Natural killer cell treated with Interleukin-12 subunit alpha and Interleukin-12 subunit beta and Interleukin-15 and Interleukin-18, amount 100 ng/mL, for 72 hours (primary cell): ENCODE measurements at places on chromosomes 1 and 21. TPM values are rescaled to one million over a fixed set of nuclear protein-coding genes. Genes with fewer than 3 reads are reported as not detected.

GRCh38 chr1:10615332-10615731, 140.6 kb downstream of the PEX14 start:
- DNase-seq: no peak

- peak; percentile 23 for DNase-seq
These were observed 5.1 kb upstream of the TMCO4 start for GRCh38 chr1:19804831-19805251.

GRCh38 chr1:227033880-227034279, 93.8 kb downstream of the COQ8A start:
- no peak for DNase-seq

DNA sequence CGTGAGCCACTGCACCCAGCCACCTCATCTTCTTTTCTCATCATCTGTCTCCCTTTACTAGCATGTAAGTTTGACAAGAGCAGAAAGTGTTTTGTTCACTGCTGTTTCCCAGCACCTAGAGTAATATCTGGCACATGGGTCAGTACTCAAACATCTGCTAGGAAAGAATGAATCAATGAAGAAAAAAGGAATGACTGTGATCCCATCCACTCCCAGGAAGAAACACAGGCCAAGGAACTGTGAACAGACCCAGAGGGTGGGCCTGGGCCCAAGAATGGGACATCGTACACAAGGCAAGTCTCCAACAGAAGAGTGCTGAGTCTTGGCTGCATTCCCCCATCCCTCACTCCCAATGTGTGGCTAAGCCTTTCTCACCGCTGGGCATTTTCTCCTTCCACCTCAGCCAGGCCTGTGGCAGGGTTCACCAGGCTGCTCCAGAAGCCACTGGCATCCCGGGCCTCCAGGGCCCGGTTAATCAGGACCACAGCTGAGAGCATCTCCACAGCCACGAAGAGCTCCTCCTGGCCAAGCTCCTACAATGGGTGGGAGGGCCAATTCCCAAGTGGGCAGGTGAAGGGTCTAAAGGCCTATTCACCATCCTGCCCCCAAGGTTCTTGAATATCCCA, 18.4 kb downstream of the IQGAP3 start:
- DNase-seq: no peak

DNA sequence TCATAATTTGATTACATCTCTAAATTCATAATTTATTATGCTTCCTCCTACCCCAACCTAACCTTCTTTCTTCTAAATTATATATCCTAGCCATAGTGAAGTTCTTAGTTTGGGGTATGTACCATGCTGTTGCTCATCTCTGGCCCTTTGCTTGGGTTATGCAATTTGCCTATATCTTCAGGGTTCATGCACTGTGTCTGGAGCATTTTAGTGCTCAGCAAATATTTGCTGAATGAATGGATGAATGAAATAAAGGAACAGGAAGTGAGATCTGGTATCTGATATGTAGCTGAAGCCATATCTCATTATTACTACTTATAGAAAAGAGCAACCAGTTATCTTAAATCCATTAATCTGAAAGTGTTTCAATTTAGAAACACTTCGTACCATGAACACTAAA, 137.6 kb downstream of the GPATCH2 start:
- no peak for DNase-seq

DNA sequence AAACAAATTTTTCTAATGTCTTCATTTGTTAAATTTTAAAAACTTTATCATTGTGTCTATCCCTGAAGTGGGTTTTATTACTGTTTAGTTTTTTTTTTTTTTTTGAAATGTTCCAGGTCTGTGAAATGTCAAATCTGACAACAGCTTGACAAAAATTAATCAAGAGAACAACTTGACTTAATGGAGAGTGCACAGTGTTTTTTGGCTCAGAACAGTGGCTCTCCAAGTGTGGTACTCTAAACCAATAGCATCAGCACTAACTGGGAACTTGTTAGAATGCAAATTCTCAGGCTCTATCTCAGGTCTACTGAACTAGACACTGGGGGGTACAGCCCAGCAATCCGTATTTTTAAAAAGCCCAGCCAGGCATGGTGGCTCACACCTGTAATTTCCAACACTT, 49.2 kb downstream of the ATP1B1 start:
- no peak for DNase-seq

BRINP2 gene
- not detected for total RNA-seq

DNA sequence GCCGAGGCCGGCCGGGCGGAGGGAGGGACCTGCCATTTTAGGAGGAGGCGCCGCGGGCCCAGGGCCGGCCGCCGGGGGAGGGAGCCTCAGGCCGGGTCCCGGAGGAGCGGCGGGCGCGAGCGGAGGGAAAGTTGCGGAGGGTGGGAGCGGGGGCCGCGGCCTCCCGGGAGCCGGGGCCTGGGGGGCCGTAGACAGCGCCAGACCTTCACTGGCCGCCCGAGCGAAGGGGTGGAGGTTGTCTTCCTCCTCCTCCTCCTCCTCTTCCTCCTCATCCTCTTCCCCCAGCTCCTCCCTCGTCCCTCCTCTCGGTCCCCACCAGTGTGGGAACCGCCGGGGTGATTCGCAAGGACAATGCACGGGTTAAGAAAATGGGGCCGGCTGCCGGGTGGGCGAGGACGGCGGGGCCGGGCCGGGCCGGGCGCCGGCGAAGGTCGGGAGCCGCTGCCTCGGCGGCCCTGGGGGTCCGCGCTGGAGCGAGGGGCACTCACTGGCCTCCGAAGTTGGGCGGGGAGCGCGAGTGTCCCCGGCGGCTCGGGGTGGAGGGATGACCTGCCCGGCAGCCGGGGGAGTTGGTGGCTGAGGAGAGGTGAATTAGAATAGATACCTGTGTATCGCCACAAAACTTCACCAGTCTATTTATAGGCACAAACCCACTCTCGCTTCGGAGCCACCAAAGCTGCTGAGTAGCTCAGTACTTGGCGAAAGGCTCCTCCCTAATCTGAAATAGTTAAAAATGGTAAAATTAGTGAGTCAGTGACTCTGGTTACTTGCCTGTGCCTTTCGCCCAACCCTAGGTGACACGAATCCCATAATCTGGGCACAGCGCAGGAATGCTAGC, 1.3 kb downstream of the DYRK1A start:
- DNase-seq: peak; percentile 68

SELENON gene
- 6.6 TPM for total RNA-seq

CBR3 gene
- 6.5 TPM for total RNA-seq

AADACL4 gene
- total RNA-seq: not detected

GRCh38 chr1:71885171-71885570, 397.2 kb downstream of the NEGR1 start:
- no peak for DNase-seq

DNA sequence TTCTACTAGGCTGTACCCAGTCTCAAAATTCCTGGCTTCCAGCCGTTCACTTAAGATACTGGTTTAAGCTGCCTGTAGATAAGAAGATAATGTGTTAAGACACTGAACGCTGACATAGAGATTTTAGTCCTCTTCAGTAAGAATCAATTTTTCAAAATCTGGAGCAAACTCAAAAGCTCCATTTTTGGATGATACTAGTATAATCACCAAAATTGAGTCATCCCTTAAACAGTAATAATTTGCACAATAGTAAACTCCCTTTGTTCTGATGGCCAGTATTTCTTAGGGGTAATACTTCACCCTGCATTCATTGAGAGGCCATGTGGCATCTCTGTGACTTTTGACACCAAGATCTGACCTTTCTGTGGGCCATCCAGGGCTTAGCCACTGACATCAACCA, 299.8 kb upstream of the USP25 start:
- DNase-seq: no peak

DNA sequence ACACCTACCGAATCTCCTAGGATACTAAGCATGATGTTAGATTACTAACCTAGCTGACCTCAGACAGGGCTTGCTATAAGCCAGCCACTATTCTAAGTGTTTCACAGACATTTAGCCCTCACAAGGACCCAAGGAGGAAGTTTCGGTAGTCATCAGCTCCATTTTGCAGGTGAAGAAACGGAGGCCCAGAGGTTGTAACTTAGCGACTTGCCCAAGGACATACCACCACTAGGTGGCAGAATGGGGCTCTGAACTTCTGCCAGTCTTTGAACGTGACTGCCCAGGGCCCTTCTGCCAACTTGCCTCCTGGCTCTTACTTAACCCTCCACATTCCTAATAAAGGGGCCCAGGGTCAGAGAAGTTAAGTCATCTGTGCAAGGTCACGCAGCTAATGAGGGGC, 283.5 kb downstream of the C1orf94 start:
- DNase-seq: no peak

SERTAD4 gene
- not detected for total RNA-seq

- DNase-seq: no peak
These were observed 81.0 kb downstream of the MIS18A start for GRCh38 chr21:32197896-32198295.

DNA sequence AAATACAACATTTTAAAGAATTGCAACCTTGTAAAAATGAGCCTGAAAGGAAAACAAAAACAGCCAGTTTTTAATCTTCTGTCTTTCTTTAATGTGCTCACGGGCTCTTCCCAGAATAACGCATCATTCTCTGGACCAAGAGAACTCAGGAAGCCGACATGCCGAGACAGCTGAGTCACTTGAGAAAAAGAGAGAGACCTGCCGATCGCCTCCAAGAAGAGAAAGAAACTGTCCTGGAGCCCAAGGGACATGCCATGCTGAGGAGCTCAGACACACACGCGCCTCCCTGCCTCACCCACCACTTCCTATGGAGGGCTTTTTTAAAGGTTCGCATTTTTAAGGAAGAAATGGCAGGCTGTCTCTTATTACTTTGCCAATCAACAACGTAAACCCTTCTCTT, 176.4 kb downstream of the ZNF281 start:
- no peak for DNase-seq

- DNase-seq: no peak
These were observed 5.5 kb downstream of the RAB29 start for GRCh38 chr1:205769641-205770365.

- no peak for DNase-seq
These were observed 83.1 kb upstream of the ZNF648 start for GRCh38 chr1:182144646-182145030.

DNA sequence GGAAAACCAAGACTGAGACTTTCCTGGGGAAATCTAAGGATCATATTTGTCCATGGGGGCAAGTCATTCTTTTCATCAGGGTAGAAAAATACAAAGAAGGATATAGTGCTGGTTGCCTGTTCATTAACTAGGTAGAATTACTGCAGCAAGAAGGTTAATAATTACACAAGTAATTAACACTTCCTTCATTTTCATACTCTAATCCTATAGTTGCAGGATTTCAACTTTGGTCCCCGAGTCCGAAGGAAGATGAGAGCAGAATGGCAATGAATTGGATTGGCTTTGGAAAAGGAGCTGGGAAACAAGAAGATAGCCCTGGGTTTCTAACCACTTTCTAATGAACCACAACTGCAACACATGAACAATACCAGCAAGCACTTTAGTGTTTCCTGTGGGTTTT, 199.2 kb upstream of the ESRRG start:
- no peak for DNase-seq

LMO4 gene
- 42.9 TPM for total RNA-seq

KCND3 gene
- not detected for total RNA-seq

B3GALT5 gene
- not detected for total RNA-seq

DNA sequence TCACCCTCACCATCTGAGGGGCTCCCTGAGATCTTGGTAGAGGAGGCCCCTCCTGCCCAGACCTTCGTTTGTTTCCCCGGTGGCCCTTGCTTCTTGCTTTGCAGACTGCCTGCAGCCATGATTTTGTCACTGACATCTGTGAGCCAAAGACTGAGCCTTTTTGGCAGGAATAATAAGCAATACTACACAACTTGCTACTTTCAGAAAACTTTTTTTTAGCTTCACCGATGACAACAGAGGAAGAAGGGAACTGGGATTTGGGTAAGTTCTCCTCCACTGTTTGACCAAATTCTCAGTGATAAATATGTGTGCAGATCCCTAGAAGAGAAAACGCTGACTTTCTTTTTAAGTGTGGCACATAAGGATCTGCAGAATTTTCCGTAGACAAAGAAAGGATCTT, 11.7 kb upstream of the CD101 start:
- DNase-seq: no peak

DNA sequence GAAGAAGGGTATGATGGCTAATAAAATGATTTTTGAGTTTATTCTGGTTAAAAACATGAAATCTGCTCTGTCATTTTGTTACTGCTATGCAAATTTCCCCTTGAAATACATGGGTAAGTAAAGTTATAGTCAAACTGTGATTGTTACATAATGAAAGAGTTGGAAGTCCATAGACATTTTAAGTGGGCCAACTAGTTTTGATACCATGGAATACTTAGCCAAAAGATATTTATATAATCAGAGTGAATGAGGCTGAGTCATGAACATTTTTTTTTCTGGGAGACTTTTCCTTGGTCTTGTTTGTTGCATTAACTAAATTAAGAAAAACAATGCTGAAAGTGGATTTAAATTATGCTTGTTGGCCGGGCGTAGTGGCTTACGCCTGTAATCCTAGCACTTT, 58.2 kb upstream of the MPC2 start:
- DNase-seq: no peak

DNA sequence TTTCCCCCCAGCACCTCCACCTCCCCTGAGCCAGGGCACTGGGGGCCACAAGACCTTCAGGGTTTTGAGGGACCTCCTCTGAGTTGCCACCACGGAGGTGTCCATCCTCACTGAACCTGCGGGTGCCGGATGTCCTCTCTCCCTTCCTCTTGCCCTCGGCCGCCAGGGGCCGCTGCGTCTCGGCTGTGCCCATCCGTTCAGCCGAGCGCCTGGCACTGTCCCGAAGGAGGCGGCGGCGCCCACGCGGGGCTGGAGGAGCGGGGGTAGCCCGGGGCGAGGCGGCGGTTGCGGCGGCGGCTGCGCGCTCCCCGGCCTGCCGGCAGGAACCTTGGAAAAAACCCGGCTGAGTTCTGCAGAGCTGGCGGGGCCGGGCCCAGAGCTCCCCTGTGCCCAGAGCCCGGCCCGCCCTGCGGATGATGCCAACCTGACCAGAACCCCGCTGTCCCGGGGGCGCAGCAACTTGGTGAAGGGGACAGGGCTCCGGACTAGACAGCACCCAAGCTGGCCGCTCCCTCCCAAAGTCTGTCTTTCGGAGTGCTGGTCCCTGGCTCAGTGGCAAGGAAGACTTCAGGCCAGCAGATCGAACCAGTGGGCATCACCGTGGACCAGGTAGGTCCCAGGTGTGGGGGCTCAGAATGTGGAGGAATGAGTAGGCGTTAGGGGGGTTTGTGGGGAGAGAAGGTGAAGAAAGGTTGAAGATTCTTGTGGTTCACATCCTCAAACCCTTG, 3.7 kb upstream of the PPM1J start:
- peak; percentile 87 for DNase-seq

DNA sequence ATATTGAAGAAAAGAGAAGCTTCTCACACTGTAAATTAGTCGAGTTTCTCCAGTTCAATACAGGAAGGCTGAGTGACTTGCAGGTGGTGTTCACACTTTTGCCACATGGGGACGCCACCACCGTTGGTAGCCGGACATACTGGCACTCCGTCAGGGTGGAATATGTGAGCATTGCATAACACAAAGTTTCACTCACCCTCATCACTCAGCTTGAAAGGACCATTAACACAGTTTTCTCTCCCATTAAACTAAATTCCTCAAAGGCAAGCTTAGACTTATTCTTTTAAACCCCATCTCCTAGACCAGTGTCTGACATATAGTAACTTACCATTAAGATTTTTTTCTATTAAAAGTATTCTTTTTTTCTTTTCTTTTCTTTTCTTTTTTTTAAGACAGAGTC, 105.3 kb upstream of the SERBP1 start:
- DNase-seq: peak; percentile 71

FAM78B gene
- not detected for total RNA-seq

ID3 gene
- 2.6 TPM for total RNA-seq
